Epithelial cell of umbilical artery (primary cell): ENCODE measurements at places on chromosomes 11 and 22. TPM values are rescaled to one million over a fixed set of nuclear protein-coding genes. Genes with fewer than 3 reads are reported as not detected.

Gene KRTAP5-11
- not detected in 2 replicates for total RNA-seq

Gene THRSP
- not detected in 2 replicates for total RNA-seq

Gene MYO18B
- under 0.01 TPM in 2 replicates for total RNA-seq

Gene RAB3IL1
- 0.32 and 1.1 TPM in 2 replicates for total RNA-seq

Gene ACR
- not detected in 2 replicates for total RNA-seq

Gene GLYAT
- not detected in 2 replicates for total RNA-seq

Gene RIMBP3C
- total RNA-seq = under 0.01 TPM in 2 replicates

Gene PRR5
- 1.5 and 1.9 TPM in 2 replicates for total RNA-seq

Gene NPAS4
- not detected in 2 replicates for total RNA-seq

Gene OR5M8
- total RNA-seq = not detected in 2 replicates

Gene TRIM22
- total RNA-seq = 89.6 and 196 TPM in 2 replicates

Gene CATSPERZ
- 0.61 TPM in 1 of 2 replicates, not detected in the other for total RNA-seq

Gene OR2AG1
- not detected in 2 replicates for total RNA-seq

Gene SIAE
- total RNA-seq = 9.1 and 16.1 TPM in 2 replicates

Gene CSF2RB
- 15.6 and 19.1 TPM in 2 replicates for total RNA-seq

Gene C1QTNF5
- 82.5 and 90.6 TPM in 2 replicates for total RNA-seq

Gene CASP5
- not detected in 2 replicates for total RNA-seq

Gene NDUFA6
- total RNA-seq = 58.5 and 74.8 TPM in 2 replicates

Gene FGF4
- not detected in 2 replicates for total RNA-seq

Gene OR2AG2
- under 0.01 and 0.15 TPM in 2 replicates for total RNA-seq

Gene MMP27
- not detected in 2 replicates for total RNA-seq

Gene MYO7A
- total RNA-seq = 0.65 and 0.76 TPM in 2 replicates

Gene SAMM50
- total RNA-seq = 52.3 and 61.2 TPM in 2 replicates

Gene BCO2
- 0.61 and 0.65 TPM in 2 replicates for total RNA-seq

Gene ZNRF3
- total RNA-seq = 2.7 and 3.6 TPM in 2 replicates
